BJ (cell line): ENCODE measurements at places on chromosomes 7 and 10.

DNA sequence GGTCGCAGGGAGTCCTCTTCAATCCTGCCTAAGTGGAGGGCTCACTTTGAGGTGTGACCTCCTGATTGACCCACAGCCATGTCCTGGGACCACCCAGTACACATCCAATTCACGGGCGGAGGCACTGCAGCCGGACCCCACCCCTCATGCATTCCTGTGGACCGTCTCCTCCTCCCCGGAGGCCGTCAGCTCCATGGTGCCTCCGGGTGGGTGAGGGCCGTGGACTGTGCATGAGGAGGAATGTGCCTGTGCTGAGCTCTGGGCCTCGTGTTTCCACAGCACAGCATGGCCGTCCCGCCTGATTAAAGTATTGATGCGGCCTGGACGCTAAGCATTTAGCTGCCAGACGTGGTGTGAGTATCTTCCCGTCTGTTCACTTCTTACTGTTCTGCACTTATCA, 52.8 kb downstream of the CFAP46 start:
- DNase-seq = no peak

GRCh38 chr10:34814913-34815184, 247 bp downstream of the PARD3 start:
- no peak for DNase-seq

GRCh38 chr7:92917230-92917629, 80.9 kb upstream of the CDK6 start:
- DNase-seq = no peak

DNA sequence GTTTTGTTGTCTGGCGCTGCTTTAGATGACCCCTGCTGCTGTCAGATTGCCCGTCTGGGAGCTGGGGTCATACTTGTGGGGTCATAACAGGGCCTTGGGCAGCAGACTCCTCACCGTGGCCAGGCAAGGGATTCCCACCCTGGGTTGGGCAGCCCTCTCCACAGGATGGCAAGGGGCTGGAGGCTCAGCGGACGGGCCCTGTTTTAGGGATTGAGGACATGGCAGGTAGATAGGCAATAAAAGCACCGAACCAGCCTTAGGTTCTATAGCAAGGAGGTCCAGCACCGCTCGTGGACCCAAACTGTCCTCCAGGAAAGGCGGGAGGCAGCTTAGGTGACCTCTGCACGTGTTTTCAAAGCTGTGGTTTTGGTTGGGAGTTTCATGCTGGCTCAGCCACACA, 60.0 kb downstream of the GRK5 start:
- no peak for DNase-seq

DNA sequence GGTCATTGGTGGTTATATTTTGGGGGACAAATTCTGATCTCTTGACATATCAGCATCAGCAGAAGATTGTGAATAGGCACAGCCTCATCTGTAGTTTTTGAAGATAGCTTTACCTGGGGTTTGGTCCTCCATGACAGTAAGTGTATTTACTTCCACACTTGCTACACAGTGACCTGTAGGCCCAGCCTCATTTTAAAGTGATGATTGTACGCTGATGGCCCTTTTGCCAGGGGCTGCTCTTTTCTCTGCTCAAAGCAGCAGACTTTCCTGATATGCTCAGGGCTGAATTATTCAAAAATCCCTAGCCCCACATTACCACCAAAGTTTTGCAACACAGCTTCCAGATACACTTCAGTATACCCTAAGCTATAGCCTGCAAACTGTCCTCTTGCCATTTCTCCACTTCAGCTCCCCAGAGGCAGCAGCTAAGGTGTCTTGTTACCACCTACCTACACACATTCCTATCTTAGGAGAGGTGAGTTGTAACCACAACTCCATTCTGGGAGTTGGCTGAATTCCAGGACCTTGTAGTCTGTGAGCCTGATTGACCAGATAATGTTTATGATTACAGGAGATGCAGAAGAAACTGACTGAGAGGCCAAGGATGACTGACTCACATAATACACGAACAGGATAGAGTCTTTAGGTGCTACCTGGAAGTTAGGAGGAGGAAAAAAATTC, 6.0 kb downstream of the ASB4 start:
- DNase-seq = no peak

DNA sequence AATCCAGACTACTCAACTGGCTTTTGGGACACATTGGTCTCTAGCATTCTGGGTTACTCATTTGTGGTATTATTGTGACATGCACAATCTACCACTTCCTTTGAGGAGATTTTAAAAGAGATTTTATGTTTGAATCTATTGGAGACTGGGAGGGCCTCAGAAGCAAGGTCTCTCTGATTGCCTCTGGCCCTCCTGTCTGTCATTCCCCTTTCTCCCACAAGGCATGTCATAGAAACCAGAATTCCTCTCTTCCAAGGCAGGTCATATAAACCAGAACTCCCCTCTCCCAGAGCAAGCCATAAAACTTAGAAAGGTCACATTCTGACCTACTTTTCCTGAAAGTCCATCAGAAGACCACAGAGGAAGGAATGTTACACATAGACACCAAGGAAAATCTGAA, 777.7 kb downstream of the PHTF2 start:
- peak; percentile 41 for DNase-seq

GRCh38 chr7:128422842-128423241, 13.1 kb upstream of the IMPDH1 start:
- no peak for DNase-seq

DNA sequence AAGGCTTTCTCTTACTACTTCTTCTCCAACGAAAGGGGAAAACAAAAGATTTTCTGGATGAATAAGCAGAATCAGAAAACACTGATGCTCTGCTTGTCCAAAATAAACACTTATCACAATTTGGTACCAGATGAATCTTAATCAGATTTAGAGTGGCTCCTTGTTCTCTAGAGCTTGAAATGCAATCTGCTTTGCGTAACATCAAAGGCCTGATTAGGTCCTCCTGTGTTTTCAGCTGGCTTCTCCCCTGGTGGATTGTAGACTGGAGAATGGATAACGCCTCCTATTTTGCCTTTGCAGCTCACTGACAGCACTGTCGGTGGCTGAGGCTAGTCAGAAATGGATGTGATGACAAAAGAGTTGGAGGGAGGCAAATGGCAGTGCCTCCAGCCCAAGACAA, 91.2 kb downstream of the FAM13C start:
- no peak for DNase-seq
